ENCODE measurements at places on chromosomes 1 and 21.
A peak's percentile ranks its signal among the peaks of the same experiment; 100 is the strongest.

GRCh38 chr1:61981870-61982660, 212.6 kb upstream of the L1TD1 start:
- no peak for DNase-seq

DNA sequence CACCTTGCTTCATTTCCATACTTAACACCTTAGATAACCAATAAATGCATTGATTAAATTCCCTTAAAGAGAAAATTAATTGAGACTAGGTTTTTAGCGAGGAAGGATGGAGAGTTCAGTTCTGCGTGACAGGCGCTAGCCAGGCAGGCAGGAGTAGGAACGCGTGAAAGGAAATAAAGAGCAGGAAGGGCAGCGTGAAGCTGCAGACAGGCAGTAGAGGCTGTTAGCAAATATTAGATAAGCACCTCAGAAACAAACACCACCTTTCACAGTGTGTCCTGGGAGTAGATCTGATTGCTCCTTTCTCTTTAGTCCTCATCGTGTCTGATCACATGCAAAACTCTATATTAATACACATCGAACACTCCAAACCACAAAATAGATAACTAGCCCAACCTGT, 282.7 kb upstream of the ADGRL2 start:
- DNase-seq = no peak

DNA sequence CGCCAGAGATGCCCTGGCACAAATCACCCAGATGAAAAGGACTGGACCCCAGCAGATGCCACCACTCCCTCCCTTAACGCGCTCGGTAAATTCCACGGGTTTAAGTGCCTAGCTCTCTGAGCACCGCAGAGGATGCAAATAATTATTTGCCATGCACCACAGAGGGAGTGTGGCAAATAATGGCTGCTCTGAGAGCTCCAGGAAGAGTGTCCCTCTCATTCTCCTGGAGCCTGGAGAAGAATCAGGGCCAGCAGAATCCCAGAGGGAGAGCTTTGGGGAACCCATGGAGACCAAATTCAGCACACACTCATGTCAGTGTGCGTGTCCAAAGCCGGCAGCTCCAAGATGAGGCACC, 667 bp downstream of the HHIPL2 start:
- no peak for DNase-seq

- DNase-seq = no peak
Observed at GRCh38 chr1:247409869-247410544, 6.0 kb upstream of the NLRP3 start.

DNA sequence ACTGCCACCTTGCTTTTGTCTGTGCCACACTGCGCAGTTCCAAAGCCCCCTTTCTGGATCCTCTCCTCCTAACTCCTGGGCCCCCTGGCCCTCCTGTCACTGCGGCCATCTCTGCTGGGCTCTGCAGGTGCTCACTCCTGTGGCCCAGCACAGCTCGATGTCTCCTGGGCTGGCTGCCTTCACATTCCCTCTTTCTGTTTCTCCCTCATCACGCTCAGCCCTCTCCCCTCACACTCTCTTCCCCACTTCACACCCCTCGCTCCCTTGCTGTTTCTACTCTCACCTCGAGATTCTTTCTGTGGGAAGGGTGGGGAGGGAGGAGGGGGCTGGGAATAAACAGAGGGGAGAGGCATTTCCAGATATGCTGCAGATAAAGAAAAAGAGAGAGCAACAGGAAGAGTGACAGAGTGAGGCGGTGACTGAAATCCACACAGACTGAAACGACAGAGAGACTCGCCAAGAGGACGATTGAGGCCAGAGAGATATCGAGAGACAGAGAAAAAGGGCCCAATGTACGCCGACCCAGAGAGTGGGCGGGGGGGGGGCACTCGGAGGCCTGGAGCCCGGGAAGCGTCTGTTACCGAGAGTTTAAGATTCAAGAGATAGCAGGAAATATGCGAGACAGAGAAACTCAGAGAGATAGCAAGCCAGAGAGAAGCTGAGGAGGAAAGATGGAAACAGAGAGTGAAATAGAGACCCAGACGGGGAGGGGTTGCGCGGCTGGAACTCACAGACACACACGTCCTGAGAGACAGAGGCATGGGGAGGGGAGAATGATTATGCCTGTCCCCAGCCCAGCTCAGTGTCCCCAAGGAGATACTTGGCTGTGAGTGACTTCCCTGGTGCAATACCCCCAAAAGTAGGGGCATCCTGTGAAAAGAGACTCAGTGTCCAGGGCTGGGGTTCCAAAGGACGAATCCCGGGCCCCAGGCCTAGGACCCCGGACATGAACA, 666 bp downstream of the CSF3R start:
- DNase-seq = no peak

DNA sequence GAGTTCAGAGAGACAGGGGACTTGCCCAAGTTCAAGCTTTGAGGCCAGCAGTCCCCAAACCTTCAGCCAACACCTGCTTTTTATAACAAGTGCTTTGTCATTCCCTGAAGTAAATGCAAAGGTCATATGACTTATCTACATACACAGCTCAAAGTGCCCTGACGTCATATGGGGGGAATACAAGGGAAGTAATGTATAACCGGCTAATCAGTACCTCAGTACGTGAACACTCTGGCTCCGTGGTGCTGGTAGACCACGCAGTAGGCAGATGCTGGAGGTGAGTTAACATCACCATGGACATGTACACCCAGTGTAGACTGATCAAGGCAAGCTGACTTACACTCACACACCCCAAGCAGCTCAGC, 60.0 kb downstream of the BACE2 start:
- peak; percentile 4 for DNase-seq

DNA sequence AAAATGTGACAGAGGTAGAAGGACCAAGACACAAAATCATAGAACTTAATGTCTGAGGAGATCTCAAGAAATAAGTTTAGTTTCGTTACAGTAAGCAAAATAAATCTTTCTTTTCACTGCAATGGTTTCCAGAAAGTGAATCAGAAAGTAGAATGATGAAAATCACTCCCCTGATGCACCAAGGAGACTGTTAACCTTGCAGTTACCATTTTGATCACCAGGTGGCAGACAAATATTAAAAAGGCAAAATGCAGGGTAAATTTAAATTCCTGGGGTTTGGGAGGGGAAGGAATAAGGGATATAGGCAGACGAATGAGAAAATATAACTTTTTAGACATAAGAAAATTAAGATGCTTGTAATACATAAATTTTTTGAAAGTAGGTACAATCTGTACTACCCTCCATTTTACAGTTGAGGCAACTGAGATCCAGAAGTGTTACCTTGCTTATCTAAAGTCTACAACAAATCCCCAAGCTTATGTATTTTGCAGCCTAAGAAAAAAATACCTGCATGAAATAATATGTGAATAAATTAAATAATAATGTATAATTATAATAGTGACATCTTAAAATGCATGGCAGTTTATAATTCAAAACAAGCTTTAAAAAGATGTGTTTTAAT, 253.2 kb downstream of the CRB1 start:
- peak; percentile 39 for DNase-seq

DNA sequence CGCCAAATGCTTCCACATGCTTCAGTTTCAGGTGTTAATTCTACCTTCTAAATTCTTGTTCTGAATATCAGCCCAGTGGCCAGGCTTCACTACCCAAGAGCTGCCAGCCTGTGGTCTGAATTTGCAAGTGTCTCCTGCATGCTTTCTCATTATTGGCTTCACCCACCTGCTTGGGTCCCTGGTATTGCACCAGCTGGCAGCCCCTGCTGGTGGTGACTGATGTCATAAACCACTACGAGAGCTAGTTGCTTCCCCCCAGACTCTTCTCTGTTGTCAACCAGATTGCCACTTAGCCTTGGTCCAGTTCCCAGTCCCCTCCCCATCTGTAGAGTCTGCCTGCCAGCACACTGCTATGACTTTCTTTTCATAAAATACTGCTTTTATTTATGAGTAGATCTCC, 197.7 kb upstream of the DUSP10 start:
- no peak for DNase-seq

DNA sequence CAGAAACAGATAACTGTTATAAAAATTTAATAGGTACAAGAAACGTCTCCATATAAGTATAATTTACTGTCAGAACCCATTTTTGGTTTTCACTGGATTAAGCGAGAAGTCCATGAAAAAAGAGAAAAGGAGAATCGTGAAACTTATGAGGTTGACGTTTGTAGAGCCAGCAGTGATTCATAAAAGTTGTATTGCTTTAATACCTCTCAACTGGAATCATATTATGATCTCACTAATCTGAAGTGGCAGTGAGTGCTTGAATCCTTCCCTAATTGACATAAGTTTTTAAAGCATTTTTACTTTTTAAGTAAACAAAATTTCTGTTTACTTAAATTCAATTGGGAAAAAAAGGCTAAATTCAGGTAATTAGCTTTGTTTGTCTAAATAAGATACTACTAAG, 315.3 kb downstream of the TPR start:
- no peak for DNase-seq

DNA sequence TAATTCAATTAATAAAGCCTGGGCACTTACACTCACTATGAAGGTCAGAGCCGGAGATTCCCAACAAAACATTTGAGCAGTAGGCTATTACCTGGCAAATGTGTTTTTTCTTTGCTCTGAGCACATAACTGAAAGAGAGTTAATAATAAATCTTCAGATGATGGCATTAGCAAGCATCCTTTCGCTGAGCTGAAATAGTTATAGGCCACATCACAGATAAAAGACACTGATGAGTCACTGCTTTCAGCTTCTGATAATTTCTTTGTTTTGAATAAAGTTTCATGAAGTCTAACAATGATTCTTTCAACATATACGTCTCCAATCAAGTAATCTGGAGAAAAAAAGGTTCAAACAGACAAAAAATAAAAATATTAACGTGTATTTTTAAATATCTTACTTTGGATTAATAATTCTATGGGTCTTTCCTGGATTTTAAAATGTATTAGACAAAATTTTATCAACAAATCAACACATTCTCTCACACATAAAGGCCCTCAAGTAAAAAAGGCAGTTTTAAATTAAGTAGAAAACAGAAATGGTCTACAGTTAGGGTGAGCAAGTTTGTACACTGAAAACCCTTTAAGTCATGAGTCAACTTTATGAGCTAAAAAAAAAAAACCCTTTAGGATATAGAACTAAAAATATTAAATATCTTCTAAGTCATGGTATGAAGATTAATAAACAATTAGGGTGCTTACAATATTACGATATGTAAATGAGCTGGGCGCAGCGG, 33.1 kb downstream of the LTN1 start:
- DNase-seq = no peak

DNA sequence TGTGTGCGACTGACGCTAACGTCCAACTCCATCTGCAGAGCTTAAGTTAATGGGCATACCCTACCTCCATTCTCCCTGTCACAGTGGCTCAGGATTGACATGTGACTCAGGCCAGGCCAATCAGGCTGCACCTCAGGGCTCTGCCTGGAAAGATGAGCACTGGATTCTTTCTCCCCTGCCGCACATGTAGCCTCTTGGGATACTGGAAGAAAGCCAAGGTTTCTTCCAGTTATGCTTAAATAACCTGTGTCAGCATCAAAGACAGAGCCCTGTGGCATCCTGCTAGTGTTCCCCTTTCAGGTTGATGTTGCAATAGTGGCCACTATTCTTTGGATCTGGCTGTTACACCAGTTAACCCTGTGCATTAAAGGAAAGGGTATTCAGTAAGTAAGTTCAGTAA, 55.0 kb upstream of the SYT6 start:
- no peak for DNase-seq

DNA sequence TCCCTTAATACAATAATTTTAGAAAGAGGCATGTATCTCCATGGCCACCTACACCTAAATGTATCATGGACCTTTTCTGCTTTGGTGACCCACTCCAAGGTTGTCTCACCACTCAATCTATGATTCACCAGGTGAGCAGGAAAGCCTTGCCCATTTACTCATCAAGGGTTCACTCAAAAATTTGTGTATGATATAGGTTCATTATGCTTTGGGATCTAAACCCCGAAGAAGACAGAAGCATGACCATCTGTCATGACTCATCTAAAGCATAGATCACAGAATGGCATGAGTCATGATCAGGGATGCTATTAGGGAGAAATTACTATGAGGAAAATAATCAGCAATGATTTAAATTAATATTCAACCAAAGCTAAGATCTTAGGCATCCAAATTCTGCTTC, 38.5 kb downstream of the PYHIN1 start:
- DNase-seq = no peak
